ENCODE measurements at places on chromosomes 4 and X.

GRCh38 chr4:6946497-6946896, 36.9 kb downstream of the TBC1D14 start:
- DNase-seq, result no peak

DNA sequence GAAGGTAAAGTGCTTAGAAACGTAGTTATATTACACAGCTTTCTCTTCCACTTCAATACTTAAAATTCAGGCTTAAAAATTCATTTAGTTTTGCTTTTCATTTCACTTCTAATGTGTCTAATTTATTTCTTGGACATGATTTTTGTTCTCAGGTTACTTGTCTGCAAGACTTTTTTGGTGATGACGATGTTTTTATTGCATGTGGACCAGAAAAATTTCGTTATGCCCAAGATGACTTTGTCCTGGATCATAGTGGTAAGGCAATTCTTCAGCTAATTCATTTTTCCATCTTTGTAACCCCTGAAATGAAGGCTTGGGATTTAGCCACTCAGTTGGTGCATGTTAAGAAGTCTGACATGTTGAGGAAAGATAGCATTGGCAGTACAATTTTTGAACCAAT, 114.7 kb downstream of the DCLK2 start:
- DNase-seq, result no peak

- DNase-seq, result no peak
These were observed 98.6 kb downstream of the PDLIM5 start for GRCh38 chr4:94550352-94550751.

DNA sequence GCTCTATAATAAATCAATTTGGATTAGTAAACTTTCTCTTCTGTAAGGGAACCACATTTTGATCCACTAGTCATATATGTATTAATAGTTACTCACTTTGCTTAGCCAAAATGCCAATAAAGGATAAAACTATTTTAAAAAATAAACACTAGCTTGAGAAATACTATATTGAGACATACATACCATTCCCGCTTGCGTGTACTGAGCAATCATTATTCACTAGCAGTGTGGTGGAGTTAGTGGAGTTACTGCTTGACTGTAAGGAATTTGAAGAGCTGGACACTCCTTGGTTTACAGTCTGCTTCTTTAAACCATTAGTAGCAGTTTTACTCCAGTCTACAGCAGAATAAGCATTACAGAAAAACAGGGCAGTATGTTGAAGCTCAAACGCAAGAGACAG, 10.8 kb upstream of the PHKA2 start:
- DNase-seq, result peak; percentile 35

DNA sequence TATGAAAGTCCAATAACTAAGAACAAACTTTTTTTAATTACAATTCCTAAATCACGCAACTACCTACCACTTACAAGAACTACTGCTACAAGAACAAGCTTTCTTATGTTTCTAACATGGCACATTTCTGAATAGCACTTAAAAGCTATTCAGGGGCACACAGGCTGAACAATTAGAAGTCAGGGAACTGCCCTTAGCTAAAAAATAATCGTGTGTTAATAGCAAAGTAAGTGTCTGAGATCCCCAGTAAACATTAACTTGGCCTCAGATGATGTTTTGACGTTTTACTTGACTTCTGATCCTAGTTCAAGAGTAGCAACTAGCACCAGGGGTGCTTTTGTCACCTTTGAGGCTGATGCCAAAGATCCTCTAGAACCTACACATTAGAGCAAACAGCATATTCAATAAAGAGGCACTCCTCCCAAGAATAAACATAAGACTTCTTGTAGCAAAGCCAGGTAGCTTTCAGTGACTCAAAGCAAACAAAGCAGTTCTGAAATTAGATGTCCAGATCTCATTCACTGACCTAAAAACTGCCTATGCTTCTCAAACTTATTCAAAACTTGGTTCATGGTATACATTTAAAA, 16.2 kb downstream of the SPOCK3 start:
- DNase-seq, result no peak

All from AG08395 (cell line).